ENCODE measurements at places on chromosomes 5 and 9. TPM values are rescaled to one million over a fixed set of nuclear protein-coding genes. Genes with fewer than 3 reads are reported as not detected.

- H3K4me3 ChIP-seq = no peak overlapping the region
- no peaks in the 10 kb centered on the region for H3K27me3 ChIP-seq
- peaks cover 13% of the 10 kb centered on the region for H3K4me1 ChIP-seq
- no peaks in the 10 kb centered on the region for H3K36me3 ChIP-seq
- DNase-seq = peak; percentile 64
- peak overlapping the region; percentile 41 for H3K27ac ChIP-seq
Observed at GRCh38 chr9:134455934-134456755, 129.9 kb downstream of the RXRA start.

DNA sequence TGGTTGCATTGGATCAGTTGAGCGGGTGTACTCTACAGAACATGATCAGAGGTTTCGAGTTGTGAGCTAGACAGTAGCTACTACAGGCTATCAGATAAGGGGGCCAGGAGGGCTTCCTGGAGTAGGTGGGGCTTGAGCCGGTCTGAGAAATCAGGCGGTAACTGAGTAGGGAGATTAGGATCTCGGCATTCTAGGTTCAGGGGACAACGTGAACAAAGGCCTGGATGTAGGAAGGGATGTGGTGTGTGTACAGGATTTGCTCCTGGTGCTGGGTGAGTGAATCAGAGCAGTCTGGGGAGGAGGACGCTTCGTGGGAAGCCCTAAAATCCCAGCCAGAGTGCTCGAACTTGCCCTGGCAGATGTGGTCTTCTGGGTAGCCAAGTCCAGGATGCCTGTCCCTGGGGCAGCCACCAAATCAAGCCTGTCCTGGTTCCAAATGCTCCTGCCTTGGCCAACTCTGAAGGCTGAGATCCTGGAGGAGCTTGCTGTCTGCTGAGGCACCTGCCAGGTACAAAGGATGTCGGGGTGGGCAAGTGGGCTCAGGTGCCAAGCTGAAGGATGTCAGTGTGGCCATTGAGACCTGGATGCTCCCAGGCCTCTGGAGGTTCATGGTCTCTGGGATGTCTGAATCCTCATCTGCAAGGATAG, 33.4 kb downstream of the STC2 start:
- H3K27me3 ChIP-seq = no peaks in the 10 kb centered on the region
- DNase-seq = no peak
- no peak overlapping the region for H3K27ac ChIP-seq
- no peak overlapping the region for H3K4me3 ChIP-seq
- H3K4me1 ChIP-seq = peaks cover 6% of the 10 kb centered on the region

DNA sequence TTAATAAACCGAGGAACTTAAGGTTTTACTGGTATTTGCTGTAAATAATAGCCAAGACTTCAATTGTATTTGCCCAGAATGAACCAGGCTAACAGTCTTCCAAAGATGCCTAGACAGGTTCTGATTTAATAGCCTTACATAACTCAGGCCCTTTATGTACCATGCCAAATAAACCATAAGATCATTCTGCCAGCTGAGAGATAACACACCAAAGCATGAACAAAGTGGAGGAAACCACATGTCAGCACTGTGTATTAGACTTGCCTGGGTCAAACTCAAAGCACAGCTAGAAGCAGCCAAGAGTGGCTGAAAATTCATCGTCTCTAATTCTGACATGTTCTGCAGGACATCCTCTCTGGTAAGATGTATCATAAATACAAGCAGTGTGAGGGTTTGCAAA, 319.3 kb upstream of the ZNF608 start:
- no peak overlapping the region for H3K4me3 ChIP-seq
- no peak overlapping the region for H3K27ac ChIP-seq
- no peaks in the 10 kb centered on the region for H3K36me3 ChIP-seq
- peaks cover 8% of the 10 kb centered on the region for H3K4me1 ChIP-seq
- H3K27me3 ChIP-seq = no peaks in the 10 kb centered on the region

DNA sequence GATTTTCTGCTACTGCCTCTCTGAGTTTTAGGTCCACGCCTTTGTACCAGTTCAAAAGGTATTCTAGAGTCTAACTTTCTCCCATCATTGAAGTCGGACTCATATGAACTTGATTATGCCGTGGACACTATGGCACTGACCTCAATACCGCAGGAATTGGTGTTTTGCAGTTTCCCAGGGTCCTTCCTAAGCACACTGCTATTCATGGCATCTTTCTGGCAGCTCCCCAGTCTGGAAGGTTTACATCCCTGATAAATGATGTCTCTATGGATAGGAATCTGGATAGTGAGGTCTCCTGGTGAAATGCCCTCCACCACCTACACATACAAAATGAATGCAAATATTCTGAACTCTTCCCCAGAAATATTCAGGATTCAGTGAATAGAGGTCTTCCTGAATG, 422.2 kb downstream of the CTNND2 start:
- H3K4me3 ChIP-seq = no peak overlapping the region
- no peak for DNase-seq
- peaks cover 6% of the 10 kb centered on the region for H3K27me3 ChIP-seq
- H3K4me1 ChIP-seq = no peaks in the 10 kb centered on the region

ARSI gene
- total RNA-seq = 6.3 TPM

DNA sequence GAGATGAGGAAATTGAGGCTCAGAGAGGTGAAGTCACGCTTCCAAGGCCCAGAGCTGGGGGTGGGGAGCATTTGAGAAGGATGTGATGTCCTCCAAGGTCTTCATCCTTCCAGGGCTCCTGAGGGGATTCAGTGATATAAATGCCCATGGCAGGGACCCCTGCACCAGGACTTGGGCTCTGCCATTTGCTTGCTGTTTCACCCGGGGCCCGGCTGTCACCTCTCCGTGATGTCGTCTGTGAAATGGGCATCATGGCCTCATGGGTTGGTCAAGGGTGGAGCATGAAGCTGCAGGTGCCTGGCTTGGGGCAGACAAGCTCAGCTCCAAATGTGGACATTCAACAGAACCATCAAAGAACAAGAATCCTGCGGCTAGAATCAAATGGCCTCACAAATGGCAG, 253.1 kb downstream of the PBX3 start:
- H3K27me3 ChIP-seq = no peaks in the 10 kb centered on the region
- H3K36me3 ChIP-seq = no peaks in the 10 kb centered on the region
- DNase-seq = no peak

GRCh38 chr9:24624481-24624880, 78.8 kb upstream of the IZUMO3 start:
- DNase-seq = no peak
- H3K4me3 ChIP-seq = no peak overlapping the region
- no peak overlapping the region for H3K27ac ChIP-seq
- no peaks in the 10 kb centered on the region for H3K4me1 ChIP-seq
- no peaks in the 10 kb centered on the region for H3K27me3 ChIP-seq

GRCh38 chr5:34694012-34694411, 37.9 kb downstream of the RAI14 start:
- no peak overlapping the region for H3K4me3 ChIP-seq
- DNase-seq = no peak
- H3K36me3 ChIP-seq = peaks cover 23% of the 10 kb centered on the region
- H3K4me1 ChIP-seq = no peaks in the 10 kb centered on the region
